Aorta (tissue), 5 donors: ENCODE measurements at places on chromosomes 7 and 10.

GRCh38 chr7:964401-965231 lies 10.1 kb upstream of the ADAP1 start:
- H3K36me3 ChIP-seq = peaks cover 4% of the 10 kb centered on the region
- peak overlapping the region; percentile 62 for H3K27ac ChIP-seq
- peak; percentile 62 for DNase-seq
- no peak overlapping the region for H3K4me3 ChIP-seq

GRCh38 chr10:126432507-126432906 lies 44.2 kb upstream of the ADAM12 start:
- no peak for DNase-seq
- no peaks in the 10 kb centered on the region for H3K27me3 ChIP-seq
- H3K4me1 ChIP-seq = no peaks in the 10 kb centered on the region

GRCh38 chr7:139695051-139695450 lies 82.7 kb downstream of the HIPK2 start:
- DNase-seq = no peak
- no peaks in the 10 kb centered on the region for H3K4me1 ChIP-seq
- H3K27ac ChIP-seq = no peak overlapping the region
- H3K27me3 ChIP-seq = no peaks in the 10 kb centered on the region
- H3K36me3 ChIP-seq = no peaks in the 10 kb centered on the region

DNA sequence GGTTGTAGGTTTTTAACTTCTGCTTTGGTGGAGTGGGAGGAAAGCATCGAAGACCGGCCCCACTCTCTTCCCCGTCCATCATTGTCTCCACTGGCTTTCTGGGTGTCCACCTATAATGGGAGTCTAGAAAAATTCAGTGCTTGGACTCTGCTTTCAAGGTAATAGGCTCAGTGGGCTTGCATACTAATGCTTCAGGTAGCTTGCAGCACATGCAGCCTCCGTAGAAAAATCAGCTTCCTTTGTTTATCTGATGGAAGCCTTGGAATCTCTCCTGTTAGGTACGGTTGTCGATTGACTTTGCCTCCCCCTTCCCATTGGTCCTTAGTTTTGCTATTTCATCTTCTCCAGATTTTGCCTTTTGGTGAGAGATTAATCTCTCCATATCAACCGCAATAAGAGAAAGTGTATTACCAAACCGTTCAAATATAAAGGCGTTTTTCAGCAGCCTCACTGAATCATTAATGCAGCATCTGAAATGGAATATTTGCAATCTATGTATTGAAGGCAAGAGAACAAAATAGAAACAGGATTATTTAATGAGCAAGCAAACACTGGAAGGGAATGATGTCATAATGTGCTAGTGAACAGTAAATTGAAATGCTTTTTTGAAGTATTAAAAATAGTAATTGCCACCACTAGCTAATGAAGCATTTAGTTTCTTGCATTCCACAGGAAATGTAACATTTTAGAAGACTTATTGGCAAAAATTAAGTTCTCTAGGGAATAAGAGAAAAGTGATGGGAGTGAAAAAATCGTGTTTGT lies 944 bp downstream of the AVL9 start:
- no peaks in the 10 kb centered on the region for H3K36me3 ChIP-seq
- no peak overlapping the region for H3K27ac ChIP-seq
- no peaks in the 10 kb centered on the region for H3K27me3 ChIP-seq
- DNase-seq = no peak
- peak overlapping the region; percentile 62 for H3K4me3 ChIP-seq
- H3K4me1 ChIP-seq = peaks cover 3% of the 10 kb centered on the region

- no peaks in the 10 kb centered on the region for H3K36me3 ChIP-seq
- H3K27ac ChIP-seq = no peak overlapping the region
Measured at GRCh38 chr10:78224602-78225001, 190.9 kb downstream of the RPS24 start.
